DMS 273 treated with DMSO at 0.1 percent for 48 hours (cell line): ENCODE measurements at places on chromosomes 2 and 18.

GRCh38 chr2:238259061-238260020, 19.5 kb upstream of the HES6 start:
- no peak for DNase-seq

GRCh38 chr2:136057023-136057801, 60.7 kb downstream of the CXCR4 start:
- no peak for DNase-seq

DNA sequence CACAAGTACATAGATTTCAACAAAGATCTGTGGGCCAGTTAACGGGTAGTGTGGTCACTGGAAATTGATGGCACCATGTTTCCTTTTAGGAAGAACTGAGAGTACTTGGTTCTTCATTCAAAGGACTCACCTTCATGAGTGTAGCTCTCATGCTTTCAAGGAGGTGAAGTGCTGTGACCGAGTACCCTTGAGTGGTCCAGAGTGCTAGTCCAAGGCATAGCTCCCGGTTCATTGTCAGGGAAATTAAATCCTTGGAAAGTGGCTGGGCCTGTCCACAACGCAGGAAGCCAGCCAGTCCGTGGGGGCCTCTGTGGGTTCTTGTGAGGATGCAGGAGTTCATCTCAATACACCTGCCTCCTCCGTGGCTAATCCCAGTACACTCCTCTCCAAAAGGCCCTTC, 295.1 kb downstream of the GALR1 start:
- no peak for DNase-seq

GRCh38 chr18:34729264-34729663, 19.2 kb downstream of the DTNA start:
- DNase-seq = no peak

- no peak for DNase-seq
Observed at GRCh38 chr2:190973262-190973661, 40.7 kb downstream of the STAT1 start.
